Stimulated activated CD8-positive, alpha-beta memory T cell treated with anti-CD3 and anti-CD28 coated beads, Interleukin-2, amount 100 ng/mL, for 1 hour (primary cell): ENCODE measurements at places on chromosomes 11 and 22.

DNA sequence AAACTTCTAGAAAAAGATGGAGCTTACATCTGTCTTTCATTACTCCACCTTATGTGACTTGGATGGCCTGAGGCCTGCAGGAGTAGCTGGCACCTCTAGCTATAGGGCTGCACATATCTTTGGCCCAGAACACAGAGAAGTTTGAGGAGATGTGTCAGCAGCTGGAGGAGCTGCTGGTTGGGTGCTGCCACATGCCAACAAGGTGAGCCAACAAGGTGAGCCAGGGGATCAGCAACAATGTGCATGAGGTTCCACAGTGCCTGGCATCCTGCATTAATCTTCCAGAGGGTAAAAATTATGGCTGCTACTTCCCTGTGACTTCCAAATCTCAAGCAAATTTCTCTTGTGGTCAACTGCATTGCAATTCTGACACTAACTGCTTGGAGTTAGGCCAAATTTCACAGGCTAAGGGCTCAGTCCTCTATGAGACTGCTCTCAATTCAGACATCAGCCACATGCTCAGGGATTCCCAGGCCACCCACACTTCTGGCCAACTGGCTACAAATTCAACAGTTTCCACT lies 16.0 kb downstream of the RBM7 start:
- no peak for DNase-seq

DNA sequence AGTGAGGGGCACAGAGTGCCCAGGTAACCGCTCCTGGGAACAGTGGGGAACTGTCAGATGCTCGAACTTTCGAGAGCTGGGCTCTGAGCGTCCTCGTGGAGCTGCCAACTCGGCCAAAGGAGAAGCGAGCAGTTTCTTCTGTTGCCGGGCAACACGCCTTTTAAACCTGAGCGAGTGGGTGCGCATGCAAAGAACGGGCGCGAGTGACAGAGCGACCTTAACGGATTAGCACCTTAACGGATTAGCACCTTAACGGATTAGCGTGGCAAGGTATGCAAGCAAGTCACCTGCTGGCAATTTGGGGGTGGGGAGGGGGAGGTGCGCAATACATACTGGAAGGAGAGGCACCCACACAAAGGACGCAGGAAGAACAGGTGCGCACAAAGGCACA lies 61.8 kb upstream of the PRODH start:
- DNase-seq = no peak

DNA sequence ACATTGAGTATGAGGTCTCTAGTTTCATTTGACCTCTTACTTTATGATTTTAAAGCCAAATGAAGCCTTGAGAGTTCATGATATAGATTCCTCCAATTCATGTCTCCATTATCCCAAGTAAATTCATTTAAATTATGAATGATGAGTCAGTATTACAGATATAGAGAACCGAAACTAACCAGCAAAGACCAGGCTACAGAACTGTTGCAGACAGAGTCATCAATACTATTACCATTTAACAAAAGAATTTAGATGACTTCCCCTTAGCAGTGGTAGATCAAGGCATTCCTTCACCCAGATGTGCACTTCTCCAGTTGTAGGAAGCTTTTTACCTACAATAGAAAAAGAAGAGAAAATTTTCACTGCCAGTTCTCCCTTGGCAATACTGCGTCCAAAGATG lies 11.8 kb upstream of the CCDC89 start:
- no peak for DNase-seq

GRCh38 chr11:117478126-117478860 lies 150.6 kb downstream of the CEP164 start:
- DNase-seq = no peak

DNA sequence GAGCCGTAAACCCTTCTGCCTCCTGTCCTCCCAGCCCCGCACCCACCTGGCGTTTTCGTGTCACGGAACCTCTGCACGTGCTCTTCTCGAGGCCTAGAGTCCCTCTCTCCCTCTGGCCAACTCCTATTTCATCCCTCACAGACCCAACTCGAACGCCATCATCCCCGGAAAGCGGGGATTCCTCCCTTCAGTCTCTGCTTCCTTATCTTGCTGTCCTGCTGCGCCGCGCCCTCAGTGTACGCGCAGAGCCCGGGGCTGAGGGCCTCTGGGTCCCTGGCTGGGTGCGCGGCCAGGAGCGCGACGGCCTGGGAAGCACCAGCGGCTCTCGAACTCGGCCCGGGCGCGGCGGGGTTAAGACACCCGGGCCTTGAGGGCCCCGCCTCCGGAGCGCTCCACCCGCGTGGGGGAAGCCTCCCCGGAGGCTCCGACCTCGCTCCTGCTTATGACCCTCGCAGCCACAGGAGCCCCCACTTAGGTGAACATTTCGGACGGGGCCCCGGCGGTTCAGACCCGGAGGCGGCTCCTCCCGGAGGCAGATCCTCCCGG lies 398 bp upstream of the ATG16L2 start:
- no peak for DNase-seq
